Upper lobe of left lung (tissue), 6 donors: ENCODE measurements at places on chromosomes 11 and 22.

GRCh38 chr11:44281151-44281550 lies 28.8 kb downstream of the ALX4 start:
- no peaks in the 10 kb centered on the region for H3K36me3 ChIP-seq
- no peaks in the 10 kb centered on the region for H3K4me1 ChIP-seq
- H3K4me3 ChIP-seq = no peak overlapping the region
- H3K27me3 ChIP-seq = no peaks in the 10 kb centered on the region

DNA sequence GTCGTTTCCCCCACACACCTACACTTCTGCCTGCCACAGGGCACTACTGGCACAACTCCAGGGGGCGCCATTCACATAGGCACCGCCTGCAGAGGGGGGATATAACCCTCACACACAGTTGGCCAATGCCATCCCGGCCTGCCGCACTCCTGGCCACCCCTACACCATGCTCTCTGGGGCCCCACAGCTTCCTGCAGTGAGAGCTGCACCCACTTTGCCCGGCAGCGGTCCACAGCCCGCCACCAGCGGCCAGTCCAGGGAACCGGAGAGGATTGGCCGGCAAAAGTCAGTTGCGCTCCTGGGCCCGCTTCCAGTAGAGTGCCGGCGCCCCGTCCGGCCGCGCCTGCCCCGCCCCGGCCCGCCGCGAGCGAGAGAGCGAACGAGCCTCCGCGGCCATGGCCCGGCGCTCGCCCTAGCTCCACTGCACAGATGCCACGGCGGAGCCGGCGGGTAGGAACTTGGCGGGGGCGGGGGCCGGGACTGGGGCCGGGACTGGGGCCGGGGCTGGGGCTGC lies 25.6 kb upstream of the SUSD2 start:
- H3K4me1 ChIP-seq = peaks cover 49% of the 10 kb centered on the region
- no peaks in the 10 kb centered on the region for H3K36me3 ChIP-seq
- H3K27me3 ChIP-seq = no peaks in the 10 kb centered on the region
- peak; percentile 85 for DNase-seq
- H3K4me3 ChIP-seq = peak overlapping the region; percentile 76

GRCh38 chr11:47409440-47410369 lies 1.3 kb downstream of the SLC39A13 start:
- no peaks in the 10 kb centered on the region for H3K27me3 ChIP-seq
- H3K4me3 ChIP-seq = peak overlapping the region; percentile 65
- peak; percentile 79 for DNase-seq
- H3K36me3 ChIP-seq = peaks cover 17% of the 10 kb centered on the region
- H3K4me1 ChIP-seq = peaks cover 36% of the 10 kb centered on the region

DNA sequence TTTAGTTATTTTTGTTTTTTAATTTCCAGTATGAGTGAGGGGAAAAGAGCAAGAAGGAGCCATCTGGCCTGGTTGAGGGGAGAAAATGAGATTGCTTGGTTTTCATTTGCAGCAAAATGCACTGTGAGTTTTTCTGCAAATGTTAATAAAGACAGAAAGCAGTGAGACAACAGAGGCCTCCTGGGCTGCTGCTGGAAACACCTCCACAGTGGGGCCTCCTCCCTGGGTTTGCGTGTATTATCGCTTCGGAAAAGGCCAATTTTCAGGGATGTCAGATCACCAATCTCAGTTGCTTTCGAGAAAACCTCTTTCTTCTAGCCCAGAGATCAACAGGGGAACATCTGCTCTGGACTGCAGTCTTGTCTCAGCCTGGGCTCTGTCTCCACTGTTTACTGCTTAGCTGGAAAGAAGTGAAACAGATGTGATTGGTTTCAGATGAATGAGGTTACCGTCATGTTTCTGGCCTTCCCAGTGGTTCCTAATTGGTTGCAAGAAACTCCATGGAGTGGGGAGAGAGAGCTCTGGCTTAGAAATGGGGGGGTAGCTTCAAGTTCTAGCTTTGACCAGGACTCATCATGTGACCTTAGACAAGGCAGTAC lies 17.3 kb downstream of the TSPAN18 start:
- no peak overlapping the region for H3K4me3 ChIP-seq
- H3K27me3 ChIP-seq = no peaks in the 10 kb centered on the region
- no peak for DNase-seq
- peaks cover 8% of the 10 kb centered on the region for H3K4me1 ChIP-seq
- H3K36me3 ChIP-seq = no peaks in the 10 kb centered on the region
- H3K27ac ChIP-seq = no peak overlapping the region

DNA sequence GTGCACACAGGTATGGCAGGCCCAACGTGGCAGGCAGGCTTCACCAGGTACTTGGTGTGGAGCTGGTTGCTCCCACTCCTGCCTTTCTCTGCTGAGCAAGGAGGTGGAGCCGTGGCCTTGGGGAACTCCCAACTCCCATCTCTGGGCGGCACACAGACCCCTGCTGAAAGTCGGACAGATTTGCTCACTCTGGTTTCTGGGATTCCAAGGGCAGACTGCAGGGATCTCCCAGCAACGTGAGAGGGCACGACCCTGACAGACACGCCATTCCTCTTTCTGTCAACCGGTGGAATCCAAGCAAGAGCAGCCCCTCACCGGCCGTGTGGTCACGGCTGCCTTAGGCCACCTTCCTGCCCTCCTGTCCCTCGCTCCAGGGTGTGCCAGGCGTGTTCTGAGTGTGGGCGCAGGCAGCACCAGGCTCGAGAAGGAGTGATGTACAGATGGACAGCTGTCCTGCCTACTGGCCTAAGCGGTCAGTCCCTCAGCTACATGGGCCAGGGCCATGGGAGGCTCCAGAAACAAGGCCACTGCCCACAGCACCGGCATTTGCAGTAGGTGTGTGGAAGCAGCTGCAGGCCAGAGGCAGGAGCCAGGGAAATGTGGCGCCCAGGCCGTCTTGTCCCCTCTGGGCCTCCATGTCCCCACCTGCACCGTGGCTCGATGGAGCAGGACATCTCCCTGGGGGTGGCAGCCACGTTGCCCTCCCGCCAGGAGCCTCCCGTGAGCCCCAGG lies 13.7 kb upstream of the PPARA start:
- H3K4me1 ChIP-seq = no peaks in the 10 kb centered on the region
- no peak overlapping the region for H3K27ac ChIP-seq
- peak; percentile 69 for DNase-seq
- H3K36me3 ChIP-seq = no peaks in the 10 kb centered on the region
- H3K27me3 ChIP-seq = no peaks in the 10 kb centered on the region

DNA sequence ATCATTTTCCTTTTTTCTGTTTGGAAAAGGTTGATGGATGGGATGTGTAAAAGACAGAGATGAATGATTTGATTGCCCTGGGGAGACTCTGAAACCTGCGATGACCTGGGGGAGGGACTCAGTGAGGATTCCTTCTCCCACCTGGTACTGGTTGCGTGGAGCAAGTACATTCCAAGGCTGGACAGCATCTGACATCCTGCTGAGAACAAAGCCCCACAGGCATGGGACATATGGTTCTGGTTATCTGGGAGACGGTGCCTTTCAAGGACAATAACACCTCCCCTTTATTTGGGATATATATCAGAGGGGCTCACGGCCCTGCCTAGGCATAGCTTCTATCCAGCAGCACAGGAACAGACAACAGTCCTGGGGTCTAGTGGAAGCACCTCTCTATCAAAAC lies 527.8 kb downstream of the METTL15 start:
- no peaks in the 10 kb centered on the region for H3K4me1 ChIP-seq
- no peak overlapping the region for H3K27ac ChIP-seq
- no peaks in the 10 kb centered on the region for H3K36me3 ChIP-seq
- no peak for DNase-seq
- H3K27me3 ChIP-seq = no peaks in the 10 kb centered on the region

DNA sequence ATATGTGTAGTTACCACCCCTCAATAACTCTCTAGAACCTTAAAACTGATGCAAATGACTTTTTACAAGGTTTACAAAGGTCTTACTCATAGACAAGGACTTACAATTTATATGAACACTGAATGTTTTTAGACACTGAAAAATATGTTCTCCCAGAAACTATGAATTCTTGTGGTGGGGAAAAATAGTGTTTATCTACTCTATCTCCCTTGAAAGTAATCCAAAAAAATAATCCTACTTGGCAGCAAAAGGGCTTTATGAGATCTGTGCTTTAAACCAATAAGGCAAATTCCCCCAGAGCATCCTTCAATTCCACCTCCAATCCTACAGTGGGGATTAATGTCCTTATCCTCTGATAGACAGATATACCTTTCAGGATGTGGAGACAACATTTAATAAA lies 1984.1 kb upstream of the RAG2 start:
- no peaks in the 10 kb centered on the region for H3K36me3 ChIP-seq
- no peak for DNase-seq
- no peaks in the 10 kb centered on the region for H3K27me3 ChIP-seq
- no peak overlapping the region for H3K4me3 ChIP-seq
- no peaks in the 10 kb centered on the region for H3K4me1 ChIP-seq

GRCh38 chr11:31655483-31655882 lies 145.9 kb downstream of the ELP4 start:
- no peaks in the 10 kb centered on the region for H3K4me1 ChIP-seq
- no peak for DNase-seq
- H3K27ac ChIP-seq = no peak overlapping the region

DNA sequence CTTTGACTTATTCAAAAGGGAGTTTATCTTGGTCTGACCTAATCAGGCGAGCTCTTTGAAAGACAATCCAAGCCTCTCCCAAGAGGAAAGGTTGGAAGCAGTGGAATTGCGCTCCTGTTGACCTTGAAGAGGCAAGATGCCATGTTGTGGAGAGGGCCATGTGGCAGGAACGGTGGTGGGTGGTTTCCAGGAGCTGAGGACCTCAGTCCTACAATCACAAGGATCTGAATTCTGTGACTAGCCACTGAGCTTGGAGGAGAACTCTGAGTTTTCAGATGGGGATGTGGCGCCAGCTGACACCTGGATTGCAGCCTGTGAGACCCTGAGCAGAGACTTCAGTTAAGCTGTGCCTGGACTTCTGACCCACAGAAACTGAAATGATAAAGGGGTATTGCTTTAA lies 6.0 kb upstream of the CBX6 start:
- H3K4me1 ChIP-seq = peaks cover 22% of the 10 kb centered on the region
- H3K36me3 ChIP-seq = no peaks in the 10 kb centered on the region
- H3K4me3 ChIP-seq = no peak overlapping the region

DNA sequence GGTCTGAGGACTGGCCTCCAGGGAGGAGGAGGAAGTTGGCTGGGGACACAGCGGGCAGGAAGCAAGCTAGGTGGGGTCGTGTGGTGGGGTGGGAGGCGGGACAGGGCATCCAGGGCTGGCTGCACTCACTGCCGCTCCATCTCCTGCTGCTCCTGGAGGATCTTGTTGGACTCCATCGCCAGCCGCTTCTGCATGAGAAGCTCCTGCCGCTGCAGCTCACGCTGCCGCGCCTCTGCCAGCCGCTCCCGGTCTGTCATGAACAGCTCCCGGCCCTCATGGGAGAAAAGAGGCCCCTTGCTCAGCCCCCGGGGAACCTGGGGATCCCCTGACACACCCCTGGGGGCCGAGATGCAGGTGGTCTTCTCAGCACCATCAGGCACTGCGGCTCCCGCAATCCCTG lies 21.6 kb downstream of the USH1C start:
- no peak overlapping the region for H3K27ac ChIP-seq
- DNase-seq = no peak

DNA sequence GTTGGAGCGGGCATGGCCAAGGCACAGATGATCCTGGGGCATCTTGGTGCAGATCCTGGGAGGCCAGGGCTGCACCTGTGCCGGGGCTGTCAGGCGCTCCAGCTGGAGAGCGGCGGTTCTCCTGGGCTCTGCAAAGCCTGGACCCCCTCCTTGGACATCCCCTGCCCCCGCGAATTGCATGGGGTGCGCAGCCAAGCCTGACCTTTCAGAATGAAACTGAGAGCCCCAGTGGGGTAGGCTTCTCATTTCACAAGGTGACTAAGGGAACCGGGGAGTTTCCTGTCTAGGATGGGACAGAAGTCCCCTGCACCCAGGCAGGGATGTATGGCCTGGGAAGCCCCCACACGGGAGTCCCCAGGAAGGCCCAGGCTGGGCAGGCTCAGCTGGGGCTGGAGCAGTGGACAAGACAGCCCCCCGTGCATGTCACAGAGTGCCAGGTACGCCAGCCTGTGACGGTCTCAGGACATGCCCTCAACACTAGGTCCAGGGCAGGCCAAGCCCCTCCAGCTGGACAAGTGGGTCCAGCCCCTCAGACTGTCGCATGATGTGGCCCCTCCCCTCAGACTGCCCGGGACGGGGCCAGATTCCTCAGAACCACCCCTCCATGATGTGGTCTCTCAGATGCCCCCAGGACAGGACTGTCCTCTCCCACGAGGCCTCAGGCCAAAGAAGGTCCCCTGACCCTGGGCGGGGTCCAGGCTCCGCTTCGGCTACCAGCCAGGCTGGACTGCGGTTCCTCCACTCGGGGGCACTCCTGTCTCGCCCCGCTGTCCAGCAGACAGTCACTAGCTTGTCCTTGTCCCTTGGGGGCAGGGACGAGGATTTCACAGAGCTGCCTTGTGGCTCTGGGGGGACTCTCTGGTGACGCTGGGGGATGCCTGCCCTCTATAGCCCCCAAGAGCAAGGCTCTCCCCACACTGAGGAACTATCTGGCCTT lies 2.3 kb downstream of the LSP1 start:
- no peak for DNase-seq
- H3K27ac ChIP-seq = peak overlapping the region; percentile 86
- no peaks in the 10 kb centered on the region for H3K36me3 ChIP-seq
- H3K4me1 ChIP-seq = peaks cover 13% of the 10 kb centered on the region
- no peak overlapping the region for H3K4me3 ChIP-seq

DNA sequence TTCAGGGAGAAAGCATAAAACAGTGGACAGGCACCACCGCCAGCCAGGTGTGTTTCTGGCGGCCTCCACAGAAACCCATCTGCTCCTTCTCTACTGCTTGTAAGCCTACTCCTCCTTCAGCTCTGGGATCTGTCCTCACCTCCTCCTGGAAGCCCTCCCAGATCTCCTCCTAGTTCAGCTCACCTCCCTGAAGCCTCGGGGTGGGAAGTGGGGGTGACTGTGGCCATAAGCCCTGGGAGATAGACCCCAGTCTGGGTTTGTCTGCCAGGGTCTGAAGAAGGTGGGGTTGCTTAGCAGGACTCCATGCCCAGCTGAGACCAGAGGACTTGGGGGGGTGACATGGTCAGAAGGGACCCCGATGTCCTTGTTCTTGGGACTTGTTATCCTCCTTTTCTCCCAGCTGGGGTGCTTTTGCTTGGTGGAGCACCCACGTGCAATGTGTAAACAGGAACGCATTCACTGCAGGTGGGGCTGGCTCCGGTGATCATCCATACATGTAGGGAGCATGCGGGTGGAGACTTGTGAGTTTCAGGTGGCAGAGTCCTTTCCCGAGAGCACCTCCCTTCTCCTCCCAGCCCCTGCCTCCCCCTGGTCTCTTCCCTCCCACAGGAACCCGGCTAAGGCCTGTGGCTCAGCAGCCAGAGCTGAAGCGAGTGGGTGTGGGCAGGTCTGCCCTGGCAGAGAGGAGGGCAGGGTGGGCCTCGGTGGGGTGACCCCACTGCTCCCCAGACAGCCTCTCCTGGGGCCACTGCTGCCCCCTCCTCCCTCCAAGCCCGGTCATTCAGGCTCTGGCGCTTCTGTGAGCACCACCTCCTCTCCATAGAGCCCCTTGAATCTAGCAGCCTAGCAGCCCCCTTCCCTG lies 25.9 kb downstream of the MRGPRG start:
- no peak overlapping the region for H3K4me3 ChIP-seq
- no peaks in the 10 kb centered on the region for H3K4me1 ChIP-seq
- H3K27me3 ChIP-seq = no peaks in the 10 kb centered on the region

GRCh38 chr22:43625242-43625641 lies 186.9 kb downstream of the EFCAB6 start:
- H3K36me3 ChIP-seq = no peaks in the 10 kb centered on the region
- H3K27ac ChIP-seq = no peak overlapping the region
- no peaks in the 10 kb centered on the region for H3K4me1 ChIP-seq
- no peaks in the 10 kb centered on the region for H3K27me3 ChIP-seq
- no peak for DNase-seq
- H3K4me3 ChIP-seq = no peak overlapping the region
